ENCODE measurements at places on chromosomes 2 and 18.

GRCh38 chr2:229562472-229563127 is 151.8 kb downstream of the DNER start:
- no peak for DNase-seq

- DNase-seq = no peak
Observed at GRCh38 chr18:46680784-46681695, 24.0 kb upstream of the LOXHD1 start.

DNA sequence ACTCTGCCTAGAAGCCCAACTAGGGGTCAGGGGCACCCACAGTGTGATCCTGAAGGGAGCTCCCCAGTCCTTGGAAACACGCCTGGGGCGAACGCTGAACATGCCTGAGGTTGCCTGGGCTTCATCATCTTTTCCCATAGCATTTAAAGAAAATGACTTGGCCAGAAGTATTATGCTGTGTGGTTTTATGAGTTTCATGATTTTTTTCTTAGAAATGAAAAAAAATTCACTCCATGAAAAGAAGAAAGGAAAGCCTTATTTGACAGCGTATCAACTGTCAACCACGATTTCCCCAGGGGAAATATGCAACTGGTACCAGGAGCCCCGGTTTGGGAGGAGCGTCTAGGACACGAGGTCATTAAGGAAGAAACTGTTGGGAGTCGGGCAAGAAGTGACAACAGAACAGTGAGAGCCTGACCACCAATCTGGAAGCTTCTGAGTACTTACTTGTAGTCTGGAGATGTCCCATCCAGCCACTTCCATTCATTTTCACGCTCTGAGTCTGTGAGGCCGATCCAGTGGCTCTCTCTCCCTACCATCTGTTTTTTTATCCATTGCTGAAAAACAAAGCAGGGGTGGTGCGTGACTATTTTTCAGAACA is 63.5 kb upstream of the THOC1 start:
- DNase-seq = no peak

GRCh38 chr2:220194630-220195584 is 567.5 kb downstream of the SLC4A3 start:
- no peak for DNase-seq

GRCh38 chr2:38778687-38779082 is 675 bp downstream of the GEMIN6 start:
- no peak for DNase-seq

DNA sequence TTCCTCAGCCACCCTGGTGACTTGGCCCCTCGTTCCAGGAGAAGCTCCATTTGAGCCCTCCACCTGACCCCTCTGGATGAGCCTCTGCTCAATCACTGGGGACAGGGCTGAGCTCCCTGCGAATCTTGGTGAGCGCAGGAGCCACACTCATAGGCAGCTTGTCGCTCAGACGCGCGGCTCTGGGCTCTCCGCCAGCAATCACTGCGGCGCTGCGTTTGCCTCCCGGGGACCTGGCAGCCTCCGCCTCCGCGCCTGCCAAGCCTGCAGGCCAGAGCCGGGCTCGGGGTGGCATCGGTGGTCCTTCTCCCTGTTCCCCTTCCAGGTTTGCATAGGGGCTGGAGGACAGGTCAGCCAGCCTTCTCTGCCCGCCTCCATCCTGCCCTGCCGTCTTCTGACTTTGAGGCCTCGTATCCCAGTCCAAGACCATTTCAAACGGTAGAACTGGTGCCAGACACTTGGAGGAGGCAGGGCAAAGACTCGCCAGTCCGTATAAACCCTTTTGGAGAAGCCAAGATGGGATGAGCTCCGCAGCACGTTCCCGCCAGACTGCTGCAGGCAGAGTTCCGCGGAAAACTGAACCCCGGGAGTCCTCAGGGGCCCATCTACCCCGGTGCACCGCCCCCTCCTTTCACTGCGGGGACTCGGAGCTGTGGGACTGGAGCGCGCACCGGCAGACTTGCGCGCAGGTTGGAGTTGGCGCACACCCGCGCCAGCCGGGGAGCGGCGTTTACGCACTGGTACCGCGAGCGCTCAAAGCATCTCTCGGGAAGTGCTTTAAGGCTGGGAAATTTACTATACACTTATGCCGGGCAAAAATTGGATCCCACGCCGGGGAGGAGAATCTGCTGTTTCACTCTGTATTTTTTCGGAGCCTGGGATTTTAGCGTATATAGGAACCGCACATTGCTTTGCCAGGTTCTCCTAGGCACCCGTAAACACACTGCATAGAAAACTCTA is 1.1 kb upstream of the TACR1 start:
- peak; percentile 14 for DNase-seq

DNA sequence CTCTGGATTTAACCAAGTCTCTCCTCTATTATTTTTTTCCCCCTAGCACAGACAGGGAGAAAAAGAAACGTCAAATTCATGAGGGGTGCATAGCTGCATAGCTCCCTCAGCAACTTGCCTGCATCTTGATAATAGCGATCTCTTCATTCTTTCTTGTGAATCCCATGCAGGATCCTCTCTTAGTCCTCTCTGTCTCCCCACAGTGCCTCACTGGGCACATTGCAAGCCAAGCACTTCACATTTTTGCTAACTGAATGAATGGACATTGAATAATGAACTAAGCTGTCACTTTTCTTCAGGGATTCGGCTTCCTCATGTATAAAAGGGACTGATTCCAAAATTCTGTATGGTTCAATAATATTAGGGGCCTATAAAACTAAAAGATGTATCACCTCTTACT is 2.9 kb upstream of the EPB41L3 start:
- peak; percentile 42 for DNase-seq

GRCh38 chr2:14827226-14828023 is 194.9 kb downstream of the LRATD1 start:
- DNase-seq = no peak

GRCh38 chr18:78641689-78642231 is 337.9 kb upstream of the SALL3 start:
- DNase-seq = no peak

DNA sequence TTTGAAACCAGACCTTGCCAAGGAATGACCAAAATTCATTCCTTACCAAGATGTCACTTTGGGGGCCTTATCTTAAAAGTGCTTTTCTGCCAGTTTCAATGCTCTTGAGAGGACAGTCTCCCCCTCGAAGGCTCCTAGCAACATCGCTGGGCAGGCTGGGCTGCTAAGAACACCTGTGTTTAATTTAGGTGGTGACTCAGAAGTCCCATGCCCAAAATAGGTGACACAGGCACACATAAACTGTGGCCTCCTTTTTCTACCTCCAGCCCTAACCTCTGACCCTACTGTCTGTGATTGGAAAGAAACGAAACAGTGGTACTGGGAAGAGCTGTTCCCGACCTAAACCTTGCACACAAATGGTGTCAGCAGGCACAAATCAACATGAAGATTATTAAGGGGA is 28.7 kb upstream of the ROCK2 start:
- no peak for DNase-seq

GRCh38 chr2:66460031-66460430 is 25.1 kb downstream of the MEIS1 start:
- DNase-seq = no peak

DNA sequence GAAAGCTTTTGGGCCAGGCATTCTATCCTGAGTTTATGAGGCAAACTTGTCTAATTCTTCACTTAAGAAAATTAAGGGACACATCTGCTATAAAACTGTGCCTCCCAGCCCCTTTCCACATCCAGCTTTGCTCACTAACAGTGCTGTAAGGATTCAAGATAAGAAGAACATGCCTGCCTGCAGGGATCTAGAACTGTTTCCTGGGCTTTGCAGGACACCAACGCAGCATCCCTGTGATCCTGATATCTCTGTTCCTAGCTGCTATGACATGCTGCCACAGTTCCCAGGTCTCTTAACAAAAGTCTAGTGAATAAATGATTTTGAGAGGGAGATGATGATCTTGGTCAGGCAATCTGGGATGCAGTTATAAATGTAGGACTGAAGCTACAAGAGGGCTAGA is 12.4 kb downstream of the B4GALT6 start:
- DNase-seq = no peak

DNA sequence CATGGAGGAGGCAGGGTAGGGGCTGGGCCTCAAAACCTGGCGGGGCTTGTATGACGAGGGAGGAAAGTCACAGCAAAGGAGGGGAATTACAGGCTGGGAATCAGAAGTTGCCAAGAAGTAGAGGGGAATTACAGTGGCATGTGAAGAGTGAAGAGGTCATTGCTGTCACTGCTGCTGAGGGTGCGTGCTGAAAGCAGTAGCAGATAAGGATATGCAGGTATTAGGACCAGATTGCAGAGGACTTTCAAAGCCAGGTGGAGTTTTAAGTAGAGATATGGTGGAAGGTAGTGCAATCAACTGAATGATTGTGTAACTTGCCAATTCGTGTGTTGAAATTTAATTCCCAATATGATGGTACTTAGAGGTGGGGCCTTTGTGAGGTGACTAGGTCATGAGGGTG is 19.4 kb upstream of the LRPPRC start:
- no peak for DNase-seq

DNA sequence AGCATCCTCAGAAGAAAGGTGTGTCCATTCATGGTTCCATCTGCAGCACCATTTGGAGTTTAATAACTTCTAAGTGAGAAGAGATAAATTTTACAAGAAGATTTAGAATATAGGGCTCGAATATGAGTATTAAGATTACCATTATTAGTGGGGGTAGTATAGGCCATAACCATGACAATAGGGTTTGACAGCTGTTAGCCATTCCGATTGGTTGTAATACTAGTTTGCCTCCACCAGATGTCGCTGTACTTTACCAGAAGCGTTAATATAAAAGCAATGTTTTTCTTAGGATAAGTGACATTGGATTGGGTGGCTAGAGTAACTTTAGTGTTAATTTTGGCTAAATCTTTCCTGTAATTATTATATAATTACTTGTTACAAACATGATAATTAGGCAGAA is 107.5 kb upstream of the SRD5A2 start:
- DNase-seq = no peak

GRCh38 chr18:31666055-31666454 is 18.3 kb downstream of the B4GALT6 start:
- DNase-seq = no peak

GRCh38 chr18:25233528-25234321 is 118.2 kb downstream of the ZNF521 start:
- no peak for DNase-seq

- DNase-seq = no peak
Observed at GRCh38 chr2:113711851-113712250, 44.6 kb downstream of the SLC35F5 start.

Measured in WERI-Rb-1 (cell line).